ENCODE measurements at places on chromosomes 6 and 20. TPM values are rescaled to one million over a fixed set of nuclear protein-coding genes. Genes with fewer than 3 reads are reported as not detected.

The CCR6 gene
- total RNA-seq: not detected

The LRRC73 gene
- total RNA-seq: 0.06 TPM

The KIF13A gene
- total RNA-seq: 56.0 TPM

The WFDC10B gene
- not detected for total RNA-seq

The PRPH2 gene
- total RNA-seq: 0.49 TPM

The COL20A1 gene
- total RNA-seq: not detected
